ENCODE measurements at places on chromosomes 3 and 15. TPM values are rescaled to one million over a fixed set of nuclear protein-coding genes. Genes with fewer than 3 reads are reported as not detected.

DNA sequence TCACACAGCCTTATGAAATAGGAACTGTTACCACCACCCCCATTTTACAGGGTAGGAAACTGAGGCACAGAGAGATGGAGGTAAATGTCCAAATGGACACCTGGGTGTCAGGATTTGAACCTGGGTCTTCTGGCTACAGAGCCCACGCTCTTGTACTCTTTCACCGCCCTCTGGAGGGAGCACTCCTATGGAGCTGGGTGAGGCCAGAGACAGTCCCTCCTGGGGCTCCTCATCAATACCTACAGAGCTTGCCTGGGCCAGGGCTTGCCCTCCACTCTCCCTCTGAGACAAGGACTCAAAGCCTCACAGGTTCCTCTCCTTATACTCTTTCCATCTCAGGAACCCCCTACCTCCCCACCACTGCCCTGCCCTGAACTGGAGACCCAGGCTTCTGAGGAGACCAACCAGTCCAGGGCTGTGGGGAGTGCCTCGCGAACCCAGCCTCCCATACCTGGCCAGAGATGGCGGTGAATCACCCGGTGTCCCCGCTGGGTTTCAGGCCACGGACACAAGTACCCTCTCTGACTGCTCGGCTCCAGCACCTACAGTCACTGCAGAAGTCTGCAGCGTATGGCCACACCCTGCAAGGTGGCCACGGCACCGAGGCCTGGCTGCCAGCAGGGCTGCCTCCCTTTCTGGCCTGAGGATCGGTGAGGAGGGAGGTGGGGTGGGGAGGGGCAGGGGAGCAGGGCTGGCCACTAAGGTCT, 22.1 kb upstream of the ATP2B2 start:
- no peak for DNase-seq

GRCh38 chr3:164486150-164486549, 592.1 kb downstream of the SI start:
- DNase-seq, result no peak

DNA sequence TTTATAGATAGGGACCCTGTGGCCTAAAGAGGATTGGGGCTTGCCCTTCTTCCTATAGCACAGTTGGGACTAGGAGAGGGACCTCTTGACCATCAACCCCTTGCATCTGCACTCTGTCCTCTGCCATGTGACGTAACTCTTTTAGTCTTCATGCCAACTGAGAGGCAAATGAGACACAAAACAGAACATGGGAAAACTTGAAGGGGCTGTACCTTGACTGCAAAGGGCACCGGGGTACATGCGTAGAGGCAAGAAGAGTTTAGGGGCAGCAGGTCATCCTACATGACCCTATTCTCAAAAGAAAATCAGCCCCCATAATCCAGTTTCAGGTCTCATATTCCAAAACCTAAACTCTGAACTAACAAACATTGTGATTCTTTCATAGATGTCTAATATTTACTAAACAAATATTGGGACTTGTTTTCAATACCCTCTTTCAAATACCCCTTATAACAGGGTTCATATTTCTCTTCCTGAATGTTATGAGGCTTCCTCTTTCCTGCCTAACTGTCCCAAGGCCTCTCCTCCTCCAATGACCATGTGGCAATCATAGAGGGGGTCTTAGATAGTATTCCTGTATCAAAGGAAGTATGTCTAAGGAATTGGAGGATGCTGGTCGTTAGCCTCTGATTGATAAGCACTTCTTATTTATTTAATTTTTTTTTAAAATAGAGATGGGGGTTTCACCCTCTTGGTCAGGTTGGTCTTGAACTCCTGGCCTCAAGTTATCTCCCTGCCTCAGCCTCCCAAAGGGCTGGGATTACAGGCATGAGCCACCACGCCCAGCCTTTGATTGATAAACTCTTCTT, 20.6 kb downstream of the ACKR2 start:
- DNase-seq, result no peak

- no peak for DNase-seq
Observed at GRCh38 chr15:72824781-72825180, 41.2 kb upstream of the ADPGK start.

DNA sequence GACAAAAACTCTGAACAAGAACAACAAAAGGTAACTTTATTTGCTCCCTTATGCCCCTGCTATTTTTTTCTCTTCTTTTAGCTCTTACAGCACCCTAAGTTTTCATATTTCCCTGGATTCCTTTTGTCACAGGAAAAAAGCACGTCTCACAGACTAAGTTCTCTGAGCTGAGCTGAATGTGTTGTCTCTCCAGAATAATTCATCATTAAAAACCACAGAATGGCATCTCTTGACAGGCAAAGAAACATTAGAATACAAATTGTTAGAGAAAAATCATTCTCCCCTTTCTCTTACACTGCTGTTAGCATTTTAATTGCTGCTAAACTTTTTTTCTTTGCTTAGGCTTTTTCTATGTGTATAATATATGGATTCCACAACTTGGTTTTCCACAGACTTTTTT, 48.7 kb upstream of the SECISBP2L start:
- no peak for DNase-seq

DNA sequence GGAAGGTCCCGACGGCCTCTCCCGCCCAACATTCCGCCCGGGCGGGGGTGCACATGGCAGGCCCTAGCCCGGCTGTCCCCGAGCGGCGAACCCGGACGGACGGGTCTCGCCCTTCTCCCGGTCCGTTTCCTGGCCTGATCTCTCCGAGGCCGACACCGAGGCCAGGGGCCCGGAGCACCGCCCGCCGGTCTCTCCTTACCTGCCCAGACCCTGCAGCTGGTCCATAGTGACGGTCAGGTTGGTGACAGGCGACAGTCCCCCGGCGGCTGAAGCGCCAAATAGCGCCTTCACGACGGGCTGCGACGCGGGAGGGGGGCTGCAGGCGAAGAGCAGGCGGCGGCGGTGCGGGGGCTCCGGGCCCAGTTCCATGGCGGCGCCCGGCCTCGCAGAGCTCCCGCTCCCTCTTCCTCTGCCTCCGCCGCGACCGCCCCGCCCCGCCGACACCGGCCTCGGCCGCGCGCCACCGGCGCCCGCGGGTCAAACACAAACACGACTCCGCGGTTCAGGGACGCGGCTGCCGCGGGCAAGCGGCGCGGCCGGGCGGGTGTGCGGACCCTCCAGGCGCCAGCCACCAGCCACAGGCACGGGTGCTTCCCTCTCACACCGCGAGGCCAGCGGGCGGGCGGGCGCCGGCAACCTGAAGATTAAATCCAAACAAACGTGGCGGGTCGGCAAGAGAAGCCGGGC, 495 bp downstream of the CDC25A start:
- DNase-seq, result peak; percentile 88

DNA sequence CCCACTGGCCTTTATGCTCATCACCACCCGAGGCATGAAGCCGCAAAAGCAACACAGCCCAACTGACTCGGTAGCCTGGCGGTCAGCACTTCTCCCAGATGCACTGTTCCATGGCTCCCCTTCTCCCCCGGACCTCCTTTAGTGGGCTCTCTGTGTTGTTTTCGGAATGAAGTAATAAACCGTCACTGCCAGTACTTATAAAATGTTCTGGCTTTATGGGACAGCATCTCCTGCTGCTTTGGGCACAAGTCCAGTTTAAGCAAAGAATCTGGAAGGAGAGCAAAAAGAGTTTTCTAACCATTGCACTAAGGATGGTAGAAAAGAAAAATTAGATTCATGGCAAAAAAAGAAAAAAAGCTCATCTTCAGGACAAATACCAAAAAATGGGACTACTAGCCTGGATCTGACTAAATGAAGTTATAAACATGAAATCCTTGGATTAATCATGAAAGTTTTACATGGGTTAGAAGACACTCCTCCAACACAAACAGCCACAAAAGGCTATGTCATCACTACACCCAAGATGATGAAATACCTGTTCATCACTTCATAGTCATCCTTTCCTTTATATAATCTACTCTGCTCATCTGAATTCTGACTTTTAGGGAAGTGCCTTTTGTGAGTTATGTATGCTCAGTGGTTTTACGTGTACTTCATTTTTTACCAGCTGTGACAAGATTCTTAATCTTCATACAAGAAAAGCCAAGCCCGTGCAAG, 89.5 kb upstream of the UBE2E2 start:
- no peak for DNase-seq

- peak; percentile 81 for DNase-seq
Observed at GRCh38 chr3:168024537-168024941, 71.2 kb downstream of the GOLIM4 start.

DNA sequence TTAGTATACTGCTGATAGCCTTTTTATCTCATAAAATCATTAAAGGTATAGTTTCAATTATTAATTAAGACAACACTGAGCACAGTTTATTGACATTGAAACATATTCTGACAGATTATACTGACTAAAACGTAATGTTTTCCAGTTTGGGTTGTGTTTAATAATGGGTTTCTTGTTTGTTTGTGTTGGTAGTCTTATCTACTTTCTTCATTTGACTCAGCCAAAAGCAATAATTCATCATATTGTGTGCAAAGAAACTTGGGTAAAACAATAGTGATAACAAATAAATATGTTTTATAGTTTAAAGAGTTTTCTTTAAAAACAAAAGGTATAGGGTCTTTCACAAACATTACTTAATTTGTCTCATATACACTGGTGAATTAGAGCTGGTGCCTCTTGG, 629.2 kb upstream of the AGTR1 start:
- DNase-seq, result no peak

DNA sequence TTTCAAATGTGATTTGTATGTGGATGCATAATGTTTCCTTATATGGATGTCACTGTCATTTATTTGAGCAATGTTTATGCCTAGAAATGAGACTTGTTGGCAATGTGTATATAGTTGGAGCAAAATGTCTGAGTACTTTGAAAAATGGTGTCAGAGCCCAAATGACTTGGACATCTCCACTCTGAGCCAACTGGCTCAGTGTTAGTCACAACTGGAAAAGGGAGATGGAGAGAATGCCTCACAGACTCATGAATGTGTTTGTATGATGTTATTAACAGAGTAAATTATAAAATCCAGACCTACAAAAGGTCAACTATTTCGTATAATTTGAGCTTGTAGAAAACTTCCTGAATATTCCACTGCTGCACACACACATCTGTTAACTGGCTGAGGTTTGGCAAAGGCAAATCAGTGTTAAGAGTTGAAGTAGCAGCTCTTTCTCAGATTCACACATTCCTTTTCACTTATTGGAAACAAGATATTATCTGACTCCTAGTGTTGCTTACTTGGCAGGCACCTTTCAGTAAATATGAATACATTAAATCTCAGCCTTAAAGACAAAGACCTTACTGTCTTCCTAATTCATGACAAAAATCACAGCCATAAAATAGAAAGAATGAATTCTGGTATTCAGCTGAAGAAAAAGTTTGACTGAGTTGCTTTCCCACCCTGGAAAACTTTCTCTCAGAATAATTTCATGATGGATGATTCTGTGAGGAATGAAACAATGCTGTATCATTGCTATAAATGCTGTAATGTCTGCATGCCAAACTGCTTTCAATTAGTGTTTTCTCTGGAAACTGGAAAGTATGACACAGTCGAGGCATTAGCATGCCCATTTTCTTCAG, 27.0 kb downstream of the ADIPOQ start:
- DNase-seq, result no peak

DNA sequence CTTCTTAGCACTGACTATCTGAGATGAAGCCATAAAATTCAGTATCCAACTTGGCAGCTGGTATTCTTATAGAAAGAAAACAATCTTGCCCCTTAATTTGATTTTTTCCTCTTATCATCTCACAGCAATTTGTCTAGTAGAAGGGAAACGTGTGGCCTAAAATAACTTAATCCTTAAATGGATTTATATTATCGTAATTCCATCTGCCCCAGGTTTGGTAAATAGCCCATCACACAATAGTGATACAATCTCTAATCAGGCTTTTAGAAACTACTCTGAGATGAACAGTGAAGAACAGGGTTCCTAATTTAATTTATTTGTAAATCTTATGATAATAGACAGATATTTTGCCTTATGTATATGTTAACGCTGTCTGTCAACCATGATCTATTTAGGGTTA, 24.8 kb downstream of the PEX5L start:
- DNase-seq, result no peak

GRCh38 chr3:190676481-190676880, 162.6 kb downstream of the IL1RAP start:
- DNase-seq, result no peak

DNA sequence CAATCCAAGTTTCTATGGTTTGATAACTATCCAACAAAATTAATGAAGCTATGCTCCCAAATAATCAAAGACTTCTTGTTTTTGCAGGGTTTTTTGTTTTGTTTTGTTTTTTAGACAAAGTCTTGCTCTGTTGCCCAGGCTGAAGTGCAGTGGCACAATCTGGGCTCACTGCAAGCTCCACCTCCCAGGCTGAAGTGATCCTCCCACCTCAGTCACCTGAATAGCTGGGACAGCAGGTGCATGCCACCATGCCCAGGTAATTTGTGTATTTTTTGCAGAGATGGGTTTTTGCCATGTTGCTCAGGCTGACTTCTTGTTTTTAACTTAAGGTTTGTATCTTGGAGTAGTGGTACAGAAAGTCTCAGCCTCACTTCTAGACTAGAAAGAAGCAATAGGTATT, 11.0 kb upstream of the GATM start:
- DNase-seq, result no peak

- DNase-seq, result no peak
Observed at GRCh38 chr3:118110211-118110610, 924.4 kb downstream of the IGSF11 start.

DNA sequence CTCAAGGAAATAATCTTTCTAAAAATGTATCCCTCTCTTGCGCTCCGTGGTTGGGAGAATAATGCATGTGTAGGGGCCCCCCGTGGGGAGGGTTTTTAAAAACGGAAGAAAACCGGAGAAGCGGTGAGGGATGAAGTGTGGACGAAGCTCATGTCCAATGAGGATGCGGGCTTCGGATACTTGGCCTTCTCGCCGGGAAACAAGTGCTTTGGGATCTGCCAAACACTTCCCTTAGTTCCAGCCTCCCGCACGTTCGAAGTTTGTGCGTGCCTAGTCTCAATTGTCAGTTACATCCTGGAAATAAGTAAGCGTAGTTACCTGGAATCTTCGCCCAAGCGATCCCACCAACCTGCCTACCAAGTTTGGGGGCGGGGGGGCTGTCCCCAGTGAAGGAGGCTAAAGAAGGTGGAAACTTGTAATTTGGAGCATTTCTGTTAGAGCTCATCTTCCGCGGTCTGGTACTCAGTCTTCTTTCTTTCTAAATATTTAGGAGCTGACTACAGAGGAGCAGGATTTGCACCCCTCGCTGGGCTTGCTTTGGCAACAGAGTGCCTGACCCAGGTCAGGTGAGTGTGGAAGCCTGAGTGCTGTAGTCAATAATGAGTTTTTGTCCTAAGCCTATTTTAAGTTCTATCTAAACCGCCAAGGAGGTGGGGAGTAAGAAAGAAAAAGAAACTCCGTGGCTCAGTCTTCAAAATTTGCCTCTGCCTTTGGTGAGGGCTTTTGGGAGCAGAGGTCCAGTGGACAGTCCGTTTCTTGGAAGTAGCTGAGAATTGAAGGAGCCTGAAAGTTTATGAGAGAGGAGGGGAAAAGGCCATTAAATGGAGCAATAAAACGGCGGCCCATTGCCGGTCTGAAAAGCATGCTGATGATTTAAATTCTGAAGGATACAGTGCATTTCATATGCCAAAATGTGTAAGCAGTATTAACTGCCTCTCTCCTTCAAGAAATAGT, 1.1 kb downstream of the ITPR1 start:
- DNase-seq, result peak; percentile 51

MGLL gene
- polyA plus RNA-seq, result 1.0 TPM

COL6A6 gene
- 0.41 TPM for polyA plus RNA-seq

HAUS2 gene
- polyA plus RNA-seq, result 12.1 TPM

FBXO22 gene
- polyA plus RNA-seq, result 77.0 TPM

PLA2G4D gene
- not detected for polyA plus RNA-seq

SLC15A2 gene
- not detected for polyA plus RNA-seq

Data from cardiac muscle cell (in vitro differentiated cells and primary cell).